Activated CD4-positive, alpha-beta T cell treated with anti-CD3 and anti-CD28 coated beads, Interleukin-2, amount 50 U/mL, for 48 hours (primary cell): ENCODE measurements at places on chromosomes 1 and 21.

GRCh38 chr1:11650331-11650991 is 3.8 kb downstream of the FBXO2 start:
- DNase-seq = peak; percentile 86

GRCh38 chr1:85976516-85977205 is 179.9 kb downstream of the COL24A1 start:
- no peak for DNase-seq

DNA sequence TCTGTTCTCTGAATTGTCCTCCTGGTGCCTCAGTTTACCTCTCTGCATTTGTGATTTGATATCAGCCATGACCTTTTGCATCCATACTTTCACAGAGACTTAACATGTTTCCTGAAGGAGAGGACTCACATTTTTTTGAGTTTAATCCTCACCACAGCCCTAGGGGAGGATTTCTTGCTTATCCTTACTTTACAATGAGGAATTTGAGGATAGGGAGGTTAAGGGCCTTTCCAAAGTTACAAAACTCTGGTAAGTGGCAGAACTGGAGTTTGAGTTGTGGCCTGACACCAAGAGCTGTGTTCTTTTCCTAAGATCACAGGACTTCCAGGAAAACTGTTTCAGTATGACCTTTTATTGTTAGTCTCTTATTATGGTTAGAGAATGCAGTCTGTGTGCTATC is 34.2 kb downstream of the TNFRSF8 start:
- no peak for DNase-seq

DNA sequence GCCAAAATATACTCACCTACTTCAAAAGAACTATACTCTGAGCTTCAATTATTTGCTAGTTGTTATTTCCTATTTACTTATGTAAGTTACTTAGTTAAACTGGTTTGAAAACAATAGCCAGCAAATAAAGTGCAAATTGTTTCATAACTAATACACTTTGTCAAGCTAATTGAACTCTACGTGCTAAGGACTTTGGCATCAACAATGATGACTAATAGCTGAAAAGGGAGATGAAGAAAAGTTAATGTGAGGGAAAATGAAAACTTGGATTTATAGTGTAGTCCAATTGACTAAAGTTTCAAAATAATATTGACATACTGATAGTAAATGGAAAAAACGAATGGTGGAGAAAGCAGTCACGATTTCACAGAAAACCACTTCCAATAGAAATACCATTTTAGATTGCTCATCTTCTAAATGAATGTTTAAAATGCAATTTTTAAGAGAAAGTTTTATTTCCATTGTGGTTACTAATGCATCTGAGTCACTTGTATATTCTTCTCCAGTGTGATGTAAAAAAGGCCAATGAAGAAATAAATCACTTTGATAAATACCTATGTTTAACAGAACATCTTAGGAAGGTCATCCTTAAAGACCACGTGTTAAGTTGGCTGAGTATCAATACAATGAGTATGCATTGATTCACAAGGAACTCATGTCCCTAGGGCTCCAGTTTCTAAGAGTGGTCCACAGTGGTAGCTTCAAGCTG is 455.2 kb downstream of the LTN1 start:
- no peak for DNase-seq

DNA sequence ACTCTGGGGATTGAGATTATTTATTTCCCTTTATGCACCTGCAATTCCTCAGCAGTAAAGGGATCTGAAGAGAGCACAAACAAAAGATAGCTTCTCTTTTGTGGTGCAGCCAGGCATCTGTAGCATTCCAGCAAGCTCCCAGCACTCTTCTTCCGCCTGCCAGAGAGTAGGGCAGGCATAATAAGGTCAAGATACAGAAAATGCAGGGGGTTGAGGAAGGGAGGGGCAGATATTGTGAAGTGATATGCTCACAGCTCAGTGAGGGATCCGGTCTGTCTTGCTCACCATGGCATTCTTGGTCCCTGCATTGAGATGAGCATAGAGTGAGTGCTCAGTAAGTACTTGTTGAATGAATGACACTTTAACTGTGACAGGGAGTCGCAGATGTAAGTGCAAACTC is 23.9 kb downstream of the FASLG start:
- DNase-seq = no peak

GRCh38 chr1:148355976-148356375 is 127.1 kb downstream of the PPIAL4G start:
- no peak for DNase-seq

DNA sequence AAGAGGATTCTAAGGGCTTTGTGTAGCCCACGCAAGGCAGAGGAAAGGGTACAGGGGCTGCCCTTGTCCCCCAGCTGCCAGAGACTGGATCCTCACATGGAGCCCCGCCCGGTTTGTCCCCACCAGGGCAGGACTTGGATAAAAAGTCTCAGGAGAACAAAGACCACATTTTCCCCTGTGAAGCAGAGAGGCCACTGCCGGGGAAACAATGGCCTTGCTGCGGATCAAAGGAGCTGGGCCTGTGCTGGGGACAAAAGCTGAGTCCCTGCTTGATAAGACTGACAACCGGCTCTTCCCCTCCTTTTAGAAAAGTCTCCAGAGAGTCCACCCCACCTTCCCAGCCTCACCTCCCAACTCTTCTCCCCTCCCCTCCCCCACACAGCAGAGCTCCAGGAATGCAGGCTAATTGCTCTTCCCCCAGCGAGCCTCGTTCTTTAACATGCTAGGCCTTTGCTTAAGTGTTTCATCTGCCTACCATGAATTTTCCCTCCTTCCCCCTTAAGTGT is 142.4 kb downstream of the PLPP3 start:
- no peak for DNase-seq

GRCh38 chr1:192579010-192579738 is 3.6 kb downstream of the RGS1 start:
- DNase-seq = no peak

- no peak for DNase-seq
Observed at GRCh38 chr1:44881011-44881632, 38.1 kb upstream of the PTCH2 start.

GRCh38 chr1:8276173-8276914 is 41.6 kb upstream of the SLC45A1 start:
- no peak for DNase-seq

DNA sequence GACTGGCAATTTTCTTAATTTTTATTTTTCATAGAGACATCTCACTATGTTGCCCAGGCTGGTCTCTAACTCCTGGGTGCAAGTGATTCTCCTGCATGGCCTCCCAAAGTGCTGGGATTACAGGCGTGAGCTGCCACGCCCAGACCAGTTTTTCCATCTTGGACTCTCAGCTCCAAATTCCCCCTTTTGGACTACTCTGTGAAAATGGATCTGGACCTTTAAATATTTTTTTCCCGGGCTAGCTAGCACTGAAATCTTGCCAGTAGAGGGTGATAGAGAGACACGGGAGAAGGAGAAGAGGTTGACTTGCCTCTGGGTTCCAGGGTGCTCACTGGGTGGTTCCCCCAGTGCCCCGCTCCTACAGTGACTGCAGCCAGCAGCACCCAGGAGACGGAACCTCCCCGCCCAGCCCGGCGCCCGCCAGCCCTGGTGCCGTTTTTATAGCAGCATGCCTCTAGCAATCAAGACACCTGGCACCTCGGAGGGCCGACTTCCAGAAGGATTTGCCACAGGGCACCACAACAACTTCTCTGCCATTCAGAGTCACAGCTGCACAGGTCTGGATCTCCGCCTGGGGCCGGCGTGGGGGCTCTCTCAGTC is 34.7 kb upstream of the SCCPDH start:
- DNase-seq = peak; percentile 43

GRCh38 chr1:4422504-4423289 is 231.7 kb upstream of the AJAP1 start:
- DNase-seq = no peak

GRCh38 chr1:43763497-43763973 is 56.2 kb downstream of the ST3GAL3 start:
- DNase-seq = peak; percentile 49

DNA sequence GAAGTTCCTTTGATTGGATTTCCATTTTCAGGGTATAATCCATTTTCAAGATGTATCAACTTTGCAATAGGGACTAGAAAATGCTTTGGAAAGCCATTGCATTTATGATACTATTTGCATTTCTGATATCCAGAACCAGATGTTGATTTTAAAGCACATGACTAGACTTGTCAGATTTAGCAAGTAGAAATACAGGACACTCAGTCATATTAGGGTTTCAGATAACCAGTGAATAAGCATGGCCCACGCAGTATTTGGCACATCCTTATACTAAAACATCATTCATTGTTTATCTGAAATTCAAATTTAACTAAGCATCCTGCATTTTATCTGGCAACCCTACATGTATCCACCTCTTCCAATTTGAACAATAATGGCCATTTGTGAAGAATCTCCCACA is 113.3 kb upstream of the DPT start:
- no peak for DNase-seq

DNA sequence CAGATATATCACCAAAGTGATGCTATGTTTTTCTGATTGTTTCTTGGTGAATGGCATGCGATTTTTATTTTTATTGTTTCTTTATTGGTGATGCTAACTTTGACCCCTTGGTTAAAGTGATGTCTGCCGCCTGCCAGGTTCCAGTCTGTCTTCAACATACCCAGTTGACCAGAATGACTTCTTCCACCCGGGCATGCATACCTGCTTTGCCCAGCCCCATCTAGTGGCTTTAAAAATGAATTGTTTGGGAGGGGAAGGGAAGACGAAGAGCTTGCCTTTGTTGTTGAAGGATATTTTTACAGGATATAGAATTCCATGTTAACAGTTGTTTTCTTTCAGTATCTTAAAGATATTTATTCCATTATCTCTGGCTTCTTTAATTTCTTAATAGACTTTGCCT is 65.1 kb downstream of the ATG4C start:
- no peak for DNase-seq

DNA sequence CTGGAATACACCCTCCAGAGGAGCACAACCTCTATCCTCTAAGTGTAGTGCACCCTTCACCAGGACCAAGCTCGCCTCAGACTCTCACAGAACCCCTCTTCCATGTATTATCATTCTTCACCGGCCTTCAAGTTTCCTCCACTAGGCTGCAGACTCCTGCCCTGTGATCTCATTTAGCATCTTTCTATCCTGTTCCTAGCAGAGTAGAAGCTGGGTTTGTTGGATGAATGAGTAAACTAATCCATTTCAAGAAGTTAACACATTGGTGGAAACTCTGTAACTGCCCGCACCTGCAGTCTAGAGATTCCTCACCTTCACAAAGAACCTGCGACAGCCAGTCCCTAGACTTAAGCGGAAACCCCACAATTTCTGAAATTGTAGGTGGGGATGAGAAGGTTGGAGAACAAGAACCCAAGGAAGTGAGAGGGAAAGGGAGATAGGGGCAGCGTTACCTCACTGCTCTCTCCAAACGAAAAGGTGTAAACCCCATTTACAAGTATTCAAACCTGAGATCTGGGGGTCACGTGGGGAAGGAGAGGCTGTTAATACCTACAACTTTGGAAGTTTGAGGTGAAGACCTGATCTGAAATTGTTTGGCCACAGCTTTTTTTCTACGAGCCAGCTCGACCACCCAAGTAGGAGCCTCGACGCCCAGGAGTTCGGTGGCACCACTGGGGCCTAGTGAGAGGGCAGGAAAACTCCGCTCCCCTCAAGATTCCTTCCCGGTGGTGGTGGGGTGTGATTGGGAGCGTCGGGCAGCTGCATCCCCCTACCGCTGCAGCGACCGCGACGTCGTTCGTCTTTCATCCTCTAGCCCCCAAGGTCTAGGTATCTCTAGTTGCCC is 1.2 kb downstream of the PTPN14 start:
- DNase-seq = no peak

GRCh38 chr1:117001254-117001927 is at the start of gene CD101:
Gene CD101 (plus strand): TSS chr1:117001760. CDS start chr1:117001818, 58 bp downstream.
- DNase-seq = peak; percentile 55

GRCh38 chr1:187267827-187268226 is 439.1 kb downstream of the PLA2G4A start:
- DNase-seq = no peak

- DNase-seq = no peak
Observed at GRCh38 chr1:225482421-225482950, 54.6 kb upstream of the LBR start.

GRCh38 chr1:104488296-104489015 is 738.8 kb downstream of the AMY1C start:
- DNase-seq = no peak

- no peak for DNase-seq
Observed at GRCh38 chr1:58883888-58884482, 100.1 kb upstream of the JUN start.

DNA sequence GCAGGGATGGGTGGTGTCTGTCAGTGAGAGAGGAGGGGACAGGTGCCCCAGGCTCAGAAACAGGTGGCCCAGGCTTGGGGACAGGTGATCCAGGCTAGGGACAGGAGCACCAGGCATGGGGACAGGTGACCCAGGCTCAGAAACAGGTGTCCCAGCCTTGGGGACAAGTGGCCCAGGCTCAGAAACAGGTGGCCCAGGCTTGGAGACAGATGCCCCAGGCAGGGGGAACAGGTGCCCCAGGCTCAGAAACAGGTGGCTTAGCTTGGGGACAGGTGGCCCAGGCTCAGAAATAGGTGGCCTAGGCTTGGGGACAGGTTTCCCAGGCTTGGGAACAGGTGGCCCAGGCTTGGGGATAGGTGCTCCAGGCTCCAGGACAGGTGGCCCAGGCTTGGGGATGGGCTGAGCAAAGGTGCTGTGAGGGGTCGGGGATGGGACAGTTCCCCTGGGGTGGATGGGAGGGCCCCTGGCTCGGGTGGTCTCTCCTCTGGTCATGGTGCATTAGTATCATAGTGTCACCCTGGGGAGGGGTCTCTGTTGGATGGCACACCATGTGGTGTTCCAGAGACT is 87.7 kb upstream of the C1orf174 start:
- no peak for DNase-seq

GRCh38 chr1:234515411-234515810 is 36.4 kb upstream of the TARBP1 start:
- DNase-seq = no peak

DNA sequence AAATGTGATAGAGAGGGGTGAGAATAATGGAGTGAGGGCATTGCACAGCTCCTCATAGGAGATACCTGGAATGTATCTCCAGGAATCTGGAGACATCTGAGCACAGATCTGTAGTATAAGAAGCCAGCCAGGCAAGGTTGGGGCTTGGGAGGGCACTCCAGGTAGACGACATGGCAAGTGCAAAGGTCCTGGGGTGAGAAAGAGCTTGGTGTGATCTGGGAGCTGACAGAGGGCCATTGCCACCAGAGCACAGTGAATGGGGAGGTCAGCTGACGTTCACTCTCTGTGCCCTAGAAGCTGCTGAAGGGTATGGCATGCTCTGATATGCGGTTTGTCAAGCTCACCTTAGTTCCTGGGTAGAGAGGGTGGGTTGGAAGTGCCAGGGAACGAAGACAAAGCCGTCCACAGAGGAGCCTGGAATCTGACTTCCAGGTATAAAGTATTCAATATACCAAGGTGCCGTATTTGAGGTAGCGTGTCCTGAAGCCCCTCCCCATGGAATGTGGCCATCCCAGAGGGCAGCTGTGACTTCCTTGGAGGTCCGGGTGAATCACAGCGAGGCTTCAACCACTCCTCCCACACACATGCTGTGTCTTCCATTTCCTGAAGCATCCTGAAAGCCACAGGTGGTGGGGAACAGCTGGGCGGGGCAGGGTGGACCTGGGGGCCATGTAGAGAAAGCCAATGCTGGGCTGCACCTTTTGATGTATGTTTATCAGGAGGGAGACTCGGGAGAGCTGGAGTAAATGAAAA is 182.7 kb upstream of the KLHDC7A start:
- DNase-seq = no peak
